Mesendoderm (in vitro differentiated cells): ENCODE measurements at places on chromosomes 16 and 17.

DNA sequence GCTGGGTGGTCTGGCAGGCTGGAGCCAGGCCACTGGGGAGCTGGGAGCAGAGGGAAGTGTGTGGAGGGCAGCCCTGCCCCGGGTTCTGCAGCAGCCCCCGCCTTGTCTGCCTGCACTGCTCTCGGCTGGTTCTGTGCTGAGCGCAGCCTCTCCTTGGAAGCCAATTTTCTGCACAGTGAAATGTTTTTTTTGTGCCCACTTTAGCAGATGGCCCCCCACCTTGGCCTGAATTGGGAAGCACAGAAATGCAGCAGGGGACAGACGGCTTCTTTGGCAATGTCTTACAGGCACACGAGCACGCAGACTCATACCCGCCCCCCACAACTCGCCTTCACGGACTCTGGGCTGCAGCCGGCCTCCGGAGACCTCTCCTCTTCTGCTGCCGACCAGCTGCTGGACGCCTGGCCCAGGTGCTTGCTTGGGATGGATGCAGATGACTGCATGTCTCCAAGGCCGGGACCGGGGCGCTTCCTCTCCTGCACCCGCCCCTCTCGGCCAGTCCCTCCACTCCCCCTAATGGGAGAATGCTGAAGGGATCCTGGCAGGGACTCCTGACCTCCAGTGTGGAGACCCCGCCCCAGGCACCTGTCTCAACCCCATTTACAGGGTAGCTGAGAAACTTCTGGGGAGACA, 14.8 kb downstream of the NPTX1 start:
- DNase-seq: no peak

GRCh38 chr16:78679546-78679945, 580.1 kb downstream of the WWOX start:
- DNase-seq: no peak

- no peak for DNase-seq
Measured at GRCh38 chr16:11715246-11715947, 27.3 kb downstream of the TXNDC11 start.

- no peak for DNase-seq
Measured at GRCh38 chr16:18853694-18854093, 52.3 kb upstream of the ARL6IP1 start.

GRCh38 chr17:50817838-50818237, 17.5 kb upstream of the WFIKKN2 start:
- peak; percentile 89 for DNase-seq

DNA sequence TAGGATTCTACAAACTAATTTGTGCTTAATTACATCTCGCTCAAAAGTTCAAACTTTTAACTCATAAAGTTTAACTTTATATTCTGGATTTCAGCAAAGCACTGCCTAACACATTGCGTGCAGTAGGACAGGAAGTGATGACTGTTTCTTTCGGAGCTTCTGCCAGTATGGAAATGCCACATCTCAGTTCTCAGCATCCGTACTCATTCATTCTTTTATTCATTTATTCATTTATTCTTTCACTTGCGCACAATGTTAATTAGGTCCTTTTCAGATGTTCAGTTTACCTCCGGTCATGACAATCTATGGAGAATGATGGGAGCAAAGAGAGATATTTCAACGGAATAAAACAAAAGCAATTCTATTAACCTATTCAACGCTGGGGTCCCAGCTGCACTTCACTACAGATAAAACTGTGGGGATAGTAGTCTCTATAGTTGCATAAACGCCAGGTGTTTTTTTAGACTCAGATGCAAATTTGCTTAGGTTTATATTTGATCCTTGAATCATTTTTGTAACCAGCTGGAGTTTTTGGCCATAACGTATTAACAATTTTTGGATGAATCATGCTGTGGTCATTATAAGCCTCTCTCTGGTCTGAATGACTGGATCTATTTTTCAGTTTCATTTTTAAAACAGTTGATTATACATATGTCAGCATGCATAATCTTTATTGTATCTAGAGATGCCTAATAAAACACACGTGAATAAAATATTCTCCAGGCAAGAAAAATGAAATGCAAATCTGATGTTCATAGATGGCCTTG, 143.9 kb downstream of the KCNJ2 start:
- DNase-seq: no peak

GRCh38 chr16:28149011-28149888, 62.5 kb downstream of the XPO6 start:
- DNase-seq: no peak

GRCh38 chr16:68093816-68094613, 8.8 kb downstream of the NFATC3 start:
- DNase-seq: peak; percentile 62

DNA sequence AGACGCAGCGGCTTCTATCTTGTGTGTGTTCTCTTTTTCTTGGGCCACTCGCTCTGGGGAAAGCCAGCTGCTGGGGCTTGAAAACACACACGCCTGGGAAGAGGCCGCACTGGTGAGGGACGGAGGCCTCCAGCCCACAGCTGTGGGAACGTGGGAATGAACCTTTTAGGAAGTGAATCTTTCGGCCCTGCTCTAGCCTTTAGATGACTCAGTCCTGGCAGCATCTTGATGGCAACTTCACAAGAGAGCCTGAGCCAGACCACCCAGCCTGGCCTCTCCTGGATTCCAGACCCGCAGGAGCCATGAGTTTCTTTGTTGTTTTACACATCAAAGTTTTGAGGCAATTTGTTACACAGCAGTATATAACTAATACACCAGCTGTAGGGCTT, 2.2 kb upstream of the PDPK1 start:
- DNase-seq: no peak

DNA sequence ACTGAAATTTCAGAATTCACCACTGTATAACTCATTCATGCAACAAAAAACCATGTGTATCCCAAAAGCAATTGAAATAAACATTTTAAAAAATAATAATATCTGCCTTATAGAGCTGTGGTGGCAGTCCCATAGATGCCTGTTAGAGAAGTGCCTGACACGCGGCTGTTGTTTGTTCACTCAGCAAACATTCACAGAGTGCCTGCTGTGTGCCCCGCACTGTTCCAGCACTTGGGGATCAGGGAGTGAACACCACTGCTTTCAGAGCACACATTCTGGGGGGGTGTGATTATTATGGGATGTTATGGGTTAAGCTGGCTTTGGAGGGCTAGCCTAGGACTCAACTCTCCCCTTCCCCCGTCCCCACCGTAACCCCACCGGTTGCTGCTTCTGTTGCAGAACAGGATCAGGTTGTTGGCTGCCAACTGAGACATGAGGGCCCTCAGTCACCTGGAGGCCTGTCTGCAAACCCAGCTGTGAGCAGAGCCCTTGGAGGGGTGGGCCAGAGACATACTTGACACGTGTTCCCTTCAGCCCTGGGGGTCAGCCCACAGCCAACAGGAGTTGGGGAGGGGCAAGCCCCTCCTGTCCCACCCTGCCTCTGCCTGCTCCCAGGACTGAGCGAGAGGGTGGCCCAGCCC, 103.3 kb upstream of the CIBAR2 start:
- DNase-seq: no peak

DNA sequence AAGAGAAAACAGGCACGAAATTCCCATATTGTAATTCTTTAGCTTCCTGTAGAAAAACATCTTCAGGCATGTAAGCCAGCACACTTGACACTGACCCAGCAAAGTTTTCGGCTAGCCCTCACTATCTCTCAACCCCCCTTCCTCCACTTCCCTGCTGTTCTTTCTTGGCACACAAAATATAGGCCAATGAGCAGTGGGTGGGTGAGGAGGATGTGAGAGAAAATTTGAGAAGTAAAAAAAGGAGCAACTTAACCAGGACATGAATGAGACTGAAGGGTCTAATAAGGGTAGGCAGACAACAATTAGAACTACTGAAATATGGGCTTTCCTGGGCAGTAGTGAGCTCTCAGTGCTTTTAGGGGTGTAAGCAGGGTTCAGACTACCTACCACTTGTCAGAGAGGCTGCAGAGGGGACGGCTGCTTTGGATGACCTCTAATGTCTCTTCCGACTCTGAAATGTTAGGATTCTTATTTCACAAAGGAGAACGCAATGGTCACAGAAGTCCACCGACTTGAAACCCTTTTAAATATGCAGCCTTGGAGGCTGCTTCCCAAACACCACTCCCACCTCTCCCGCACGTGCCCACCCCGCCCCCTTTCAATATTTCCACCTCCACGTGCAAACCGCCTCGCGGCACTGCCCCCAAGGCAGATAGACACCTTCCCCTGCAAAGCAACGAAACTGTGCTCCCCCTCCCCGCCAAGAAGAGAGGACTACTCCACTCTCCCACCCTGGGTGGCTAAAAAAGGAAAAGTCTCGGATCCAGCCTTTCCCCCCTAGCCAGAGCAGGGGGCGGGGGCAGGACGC, 889 bp downstream of the MBTD1 start:
- peak; percentile 58 for DNase-seq

- DNase-seq: peak; percentile 85
Measured at GRCh38 chr16:64983963-64984362, 137.9 kb downstream of the CDH11 start.

DNA sequence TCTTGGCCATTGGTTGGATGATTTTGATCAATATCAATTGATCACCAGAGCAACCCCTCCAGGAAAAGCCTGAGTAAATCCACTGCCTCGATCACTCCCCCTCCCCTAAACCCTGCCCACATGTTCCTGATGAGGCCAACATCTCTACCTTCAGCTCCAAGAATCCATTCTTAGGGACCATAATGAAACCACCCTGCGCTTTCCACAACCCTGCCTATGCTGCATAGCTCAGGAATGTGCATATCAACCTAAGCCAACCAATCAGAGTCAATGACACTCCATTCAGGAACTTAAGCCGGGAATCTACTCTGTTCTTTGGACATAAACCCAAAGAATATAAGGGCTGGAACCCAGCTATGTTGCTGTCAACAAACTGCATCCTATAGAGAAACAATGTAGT, 86.3 kb downstream of the MYH11 start:
- DNase-seq: no peak

DNA sequence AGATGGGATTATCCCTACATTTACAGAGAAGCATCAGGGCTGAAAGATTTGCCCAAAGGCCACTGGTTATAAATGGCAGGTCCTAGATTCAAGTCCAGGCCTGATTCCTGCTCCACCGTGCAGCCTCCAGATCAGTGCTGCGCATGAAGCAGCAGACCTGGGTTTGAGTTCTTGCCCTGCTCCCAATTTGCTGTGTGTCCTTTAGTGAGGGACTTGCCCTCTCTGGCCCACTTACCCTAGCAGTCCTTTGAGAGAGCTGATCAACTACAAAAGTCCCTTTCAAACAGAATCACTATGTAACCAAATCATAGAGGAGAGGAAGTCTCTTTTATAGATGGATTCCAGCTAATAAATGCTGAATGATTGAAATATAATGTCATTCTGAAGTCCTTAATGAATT, 200.4 kb downstream of the RAB11FIP4 start:
- no peak for DNase-seq

GRCh38 chr17:35283767-35284166, 40.9 kb downstream of the SLFN5 start:
- DNase-seq: no peak

GRCh38 chr17:27339198-27339835, 45.4 kb downstream of the WSB1 start:
- no peak for DNase-seq

DNA sequence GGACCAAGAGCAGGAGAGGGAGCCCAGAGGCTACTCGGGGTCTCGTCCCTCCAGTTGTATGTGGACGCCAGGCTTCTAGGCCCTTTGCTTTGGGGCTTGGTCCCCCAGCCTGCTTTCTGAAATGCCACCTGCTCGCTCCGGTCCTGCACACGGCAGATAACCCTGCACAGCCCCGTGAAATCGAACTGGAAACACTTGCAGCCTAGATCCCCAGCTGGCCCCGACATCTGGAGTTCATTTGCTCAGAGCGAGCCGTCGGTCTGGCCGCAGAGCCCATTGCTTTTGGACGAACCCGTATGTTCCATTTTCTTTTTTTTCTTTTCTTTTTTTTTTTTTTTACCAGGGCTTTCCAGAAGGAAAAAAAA, 22.9 kb downstream of the C1QTNF1 start:
- no peak for DNase-seq

DNA sequence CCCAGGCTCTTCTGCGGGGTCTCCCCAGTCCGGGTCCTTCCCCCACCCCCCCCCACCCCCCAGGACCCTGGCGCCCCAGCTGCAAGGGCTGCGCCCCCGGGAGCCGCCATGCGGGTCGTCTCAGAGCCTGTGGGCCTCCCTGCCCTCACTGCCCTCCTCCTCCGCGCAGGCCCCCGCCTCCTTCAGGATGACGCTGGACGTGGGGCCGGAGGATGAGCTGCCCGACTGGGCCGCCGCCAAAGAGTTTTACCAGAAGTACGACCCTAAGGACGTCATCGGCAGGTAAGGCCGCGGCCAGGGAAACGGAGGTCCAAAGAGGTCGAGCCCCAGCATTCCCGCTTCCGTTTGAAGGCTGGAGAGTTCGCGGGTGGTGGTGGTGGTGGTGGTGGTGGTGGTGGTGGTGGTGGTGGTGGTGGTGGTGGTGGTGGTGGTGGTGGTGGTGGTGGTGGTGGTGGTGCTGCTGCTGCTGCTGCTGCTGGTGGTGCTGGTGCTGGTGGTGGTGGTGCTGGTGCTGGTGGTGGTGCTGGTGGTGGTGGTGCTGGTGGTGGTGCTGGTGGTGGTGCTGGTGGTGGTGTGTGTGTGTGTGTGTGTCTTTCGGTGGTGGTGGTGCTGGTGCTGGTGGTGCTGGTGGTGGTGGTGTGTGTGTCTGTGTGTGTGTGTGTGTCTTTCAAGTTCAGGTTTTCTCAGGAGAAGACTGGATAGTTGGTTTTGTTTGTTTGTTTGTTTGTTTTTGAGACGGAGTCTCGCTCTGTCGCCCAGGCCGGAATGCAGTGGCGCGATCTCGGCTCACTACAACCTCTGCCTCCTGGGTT, 615 bp downstream of the PHKG2 start:
- peak; percentile 73 for DNase-seq

- DNase-seq: peak; percentile 77
Measured at GRCh38 chr16:24010440-24011089, 174.8 kb downstream of the PRKCB start.

GRCh38 chr16:66964049-66964448, 3.0 kb downstream of the CES3 start:
- no peak for DNase-seq

GRCh38 chr16:4701791-4702465, 8.6 kb downstream of the NUDT16L1 start:
- DNase-seq: no peak
